Stimulated activated naive CD8-positive, alpha-beta T cell treated with anti-CD3 and anti-CD28 coated beads, Interleukin-15, Interleukin-2, amounts not matched to agents 100 U/mL and 50 U/mL, for 24 hours (primary cell): ENCODE measurements at places on chromosomes 7 and 10.

- no peak for DNase-seq
Measured at GRCh38 chr10:33388382-33388781, 53.9 kb upstream of the NRP1 start.

DNA sequence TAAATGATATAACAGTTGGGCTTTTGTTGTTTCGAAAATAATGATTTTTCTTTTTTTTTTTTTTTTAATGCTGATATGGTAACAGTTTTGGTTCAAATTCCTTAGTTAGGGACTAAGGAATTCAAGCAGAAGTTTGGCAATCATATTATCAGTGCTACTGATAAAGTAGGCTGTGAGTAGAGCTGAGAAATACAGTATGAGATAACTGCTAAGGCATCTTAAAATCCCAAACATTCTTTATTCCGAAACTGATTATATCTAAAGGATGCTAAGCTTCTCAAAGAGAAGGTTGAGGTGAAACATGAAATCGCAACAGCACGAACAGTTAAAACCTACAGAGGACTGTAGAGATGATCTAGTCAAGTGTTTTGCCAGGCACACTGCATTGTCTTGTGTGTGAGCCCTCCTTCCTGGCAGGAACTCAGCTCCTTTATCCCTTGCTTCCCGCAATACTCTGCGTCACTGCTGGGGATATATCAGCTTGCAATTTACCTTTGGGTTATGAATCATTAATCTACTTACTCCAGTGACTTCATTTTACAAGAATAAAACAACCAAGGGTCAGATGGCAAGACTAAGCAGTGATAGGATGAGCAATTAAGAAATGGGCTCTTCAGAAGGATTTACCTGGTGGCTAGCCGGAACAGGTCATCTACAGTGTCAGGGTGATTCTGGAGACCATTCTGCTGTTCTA, 36.7 kb downstream of the IRF5 start:
- DNase-seq = no peak

DNA sequence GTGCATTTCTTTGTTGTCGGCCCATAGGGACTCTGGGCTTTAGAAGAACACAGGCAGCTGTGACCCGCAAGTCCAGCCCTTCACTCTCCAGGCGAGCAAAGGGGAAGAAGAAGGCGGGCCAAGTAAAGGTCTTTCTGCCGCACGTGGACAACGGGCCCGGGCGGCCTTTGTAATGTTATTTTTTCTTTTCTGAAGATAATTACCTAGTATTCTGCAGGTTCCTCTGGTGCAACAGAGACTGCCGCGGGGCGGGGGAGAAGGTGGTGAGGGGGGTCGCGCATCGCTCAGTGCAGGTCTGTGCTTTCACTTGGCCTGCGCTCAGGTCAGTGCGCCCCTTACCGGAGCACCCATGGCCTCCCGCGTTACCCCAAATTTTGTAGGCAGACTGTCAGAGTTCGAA, 7.1 kb upstream of the TBX20 start:
- no peak for DNase-seq

DNA sequence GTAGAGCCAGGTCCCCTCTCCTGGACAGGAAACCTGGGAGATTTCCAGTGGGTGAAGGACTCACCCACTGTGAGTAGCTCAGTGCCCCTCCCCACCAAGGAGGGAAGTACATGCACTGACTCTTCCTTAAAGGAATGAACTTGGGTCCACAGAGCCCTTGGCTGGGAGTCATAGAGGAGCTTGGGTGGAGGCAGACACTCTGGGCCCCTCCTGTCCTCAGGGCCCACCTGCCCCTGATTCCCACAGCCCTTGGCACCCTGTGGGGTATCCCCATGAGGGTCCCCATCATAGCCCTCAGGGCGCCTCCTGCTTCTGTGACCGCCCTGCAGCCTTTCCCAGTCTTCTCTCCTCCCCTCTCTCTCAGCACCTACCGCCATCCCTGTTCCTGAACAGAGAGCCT, 3.7 kb downstream of the EN2 start:
- DNase-seq = no peak

- DNase-seq = no peak
Measured at GRCh38 chr7:152568972-152569371, 107.0 kb downstream of the XRCC2 start.

DNA sequence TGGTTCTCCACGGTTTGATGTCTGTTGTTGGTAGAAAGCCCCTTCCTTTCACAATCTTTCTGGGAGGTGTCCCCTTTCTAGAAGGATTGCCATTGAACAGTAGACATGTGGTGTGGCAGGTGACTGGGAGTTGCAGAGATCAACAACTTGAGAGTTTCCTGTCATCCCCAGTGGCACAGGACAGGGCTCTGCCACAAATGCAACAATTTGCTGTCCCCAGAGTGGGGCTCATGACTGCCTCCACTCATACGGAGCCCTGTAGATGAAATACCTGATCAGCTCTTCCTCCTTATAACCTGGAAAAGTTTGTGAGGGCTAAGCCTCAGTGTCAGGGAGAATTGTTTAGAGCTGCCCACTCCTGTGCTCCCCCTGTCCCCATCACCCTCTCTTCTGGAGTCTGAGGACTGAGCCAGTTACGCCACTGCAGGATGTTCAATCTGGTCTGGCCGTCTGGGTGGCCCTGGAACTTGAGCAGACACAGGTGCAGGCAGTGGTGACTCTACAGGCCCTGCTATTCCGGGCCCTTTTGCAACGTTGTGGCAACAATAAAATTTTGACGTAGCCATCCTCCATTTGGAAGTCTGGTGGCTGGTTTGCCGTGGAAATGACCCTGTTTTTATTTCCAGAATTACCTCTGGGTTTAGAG, 6.5 kb downstream of the DBNL start:
- no peak for DNase-seq

- no peak for DNase-seq
Measured at GRCh38 chr10:16854623-16855022, 37.4 kb upstream of the RSU1 start.

- no peak for DNase-seq
Measured at GRCh38 chr10:129402459-129402858, 64.6 kb upstream of the MGMT start.

DNA sequence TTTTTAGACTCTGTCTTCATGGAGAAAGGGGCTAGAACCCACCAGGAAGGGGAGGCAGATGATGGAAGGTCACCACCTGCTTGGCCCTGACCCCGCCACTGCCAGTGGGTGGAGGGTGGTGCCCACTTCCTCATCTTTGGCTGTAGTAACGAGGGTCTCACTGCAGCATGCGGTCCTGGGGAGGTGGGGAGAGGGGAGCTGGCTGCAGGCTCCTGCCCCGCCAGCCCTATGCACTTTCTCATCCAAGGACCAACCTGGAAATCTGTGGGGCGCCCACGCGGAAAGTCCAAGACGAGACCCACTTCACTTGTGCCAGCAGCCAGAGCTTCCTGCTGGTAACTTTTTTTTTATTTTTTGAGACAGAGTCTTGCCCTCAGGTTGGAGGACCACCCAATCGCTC, 101.0 kb downstream of the CUX1 start:
- no peak for DNase-seq

GRCh38 chr7:129907122-129907736, 45.5 kb downstream of the UBE2H start:
- DNase-seq = no peak

DNA sequence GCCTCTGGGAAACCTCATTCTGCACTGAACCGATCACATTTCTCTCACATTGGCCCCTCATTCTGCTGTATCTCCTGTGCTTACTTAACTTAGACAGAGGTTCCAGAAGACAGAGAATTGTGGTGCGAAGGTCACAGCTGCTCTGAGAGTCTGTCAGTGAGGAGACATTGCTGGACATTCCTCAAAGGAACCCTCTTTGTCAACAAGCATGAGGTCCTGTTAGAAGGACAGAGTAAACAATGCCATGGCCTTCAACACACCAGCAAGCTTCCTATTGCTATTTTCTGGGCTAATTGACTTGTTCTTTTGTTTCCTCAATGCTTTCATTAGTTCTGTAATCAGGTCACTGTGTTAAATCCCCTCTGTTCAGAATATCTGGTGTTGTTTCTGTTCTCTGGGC, 109.3 kb upstream of the FZD8 start:
- DNase-seq = no peak

GRCh38 chr10:75592151-75592787, 160.8 kb downstream of the LRMDA start:
- DNase-seq = no peak

GRCh38 chr7:27897001-27897400, 157.0 kb downstream of the TAX1BP1 start:
- no peak for DNase-seq

DNA sequence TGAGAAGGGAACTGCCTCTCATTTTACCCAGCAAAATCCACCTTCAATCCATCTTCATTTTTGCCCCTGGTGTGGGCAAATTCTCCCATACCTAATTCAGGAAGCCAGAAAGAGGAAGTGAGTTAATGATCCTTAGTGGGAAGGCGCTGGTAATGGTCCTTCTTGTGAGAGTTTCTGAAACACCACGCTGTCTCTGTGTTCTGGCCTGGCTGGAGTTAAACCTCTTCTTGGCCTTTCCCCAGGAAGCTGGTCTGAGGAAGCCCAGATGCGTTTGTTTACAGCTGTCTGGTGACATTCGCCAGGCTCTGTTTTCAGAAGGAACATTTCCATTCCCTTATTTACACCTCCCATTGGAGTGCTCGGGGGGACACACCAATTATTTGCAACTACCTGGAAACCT, 24.3 kb downstream of the HTRA1 start:
- DNase-seq = no peak

DNA sequence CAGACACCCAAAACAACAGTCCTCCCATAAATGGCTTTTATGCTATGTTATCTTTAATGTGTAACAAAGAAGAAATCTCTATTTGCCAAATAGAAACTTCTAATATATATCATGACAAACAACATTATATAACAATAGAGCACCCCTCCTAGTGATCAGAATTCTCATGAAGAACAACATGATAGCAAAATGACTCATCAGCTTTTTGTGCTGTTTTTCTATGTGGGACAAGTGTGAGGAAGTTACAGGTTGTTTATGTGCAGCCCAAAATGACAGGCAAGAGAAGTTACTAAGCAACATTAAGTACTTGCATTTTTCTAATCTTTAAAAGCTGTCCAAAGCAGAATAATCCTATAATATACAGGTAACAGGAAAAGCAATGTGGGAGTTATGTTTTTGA, 7.7 kb downstream of the DGKB start:
- no peak for DNase-seq

DNA sequence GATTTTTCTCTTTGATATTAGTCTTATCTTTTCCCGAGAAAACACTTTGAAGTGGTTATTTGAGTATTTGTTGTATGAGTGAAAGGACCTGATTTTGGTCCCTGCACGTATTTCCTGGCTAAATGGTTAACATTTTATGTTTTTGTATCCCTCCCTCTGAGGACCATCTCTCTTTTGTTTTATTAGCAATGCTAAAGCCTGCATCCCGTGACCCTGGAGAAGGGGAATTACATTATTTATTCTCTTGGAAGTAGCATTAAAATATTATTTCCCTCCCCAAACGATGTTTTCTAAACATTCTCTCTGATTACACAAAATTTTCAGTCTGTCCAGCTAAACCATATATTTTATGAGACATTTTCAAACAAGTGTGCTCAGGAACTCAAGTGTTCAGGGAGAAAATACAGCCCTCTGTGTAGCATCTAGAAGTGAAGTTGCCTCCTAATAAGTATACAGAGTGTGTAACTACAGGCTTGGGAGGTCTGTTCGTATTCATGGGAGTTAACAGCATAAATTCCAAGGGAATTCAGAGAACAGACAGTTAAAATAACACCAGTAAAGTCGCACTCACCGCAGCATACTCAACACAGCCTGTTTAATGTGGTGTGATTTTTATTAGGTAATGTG, 163.8 kb upstream of the NPVF start:
- DNase-seq = no peak

- no peak for DNase-seq
Measured at GRCh38 chr7:106480161-106480579, 180.8 kb downstream of the CCDC71L start.

GRCh38 chr10:126661356-126661755, 9.1 kb downstream of the C10orf90 start:
- DNase-seq = no peak

GRCh38 chr10:68406111-68406814, 814 bp downstream of the RUFY2 start:
- peak; percentile 62 for DNase-seq

DNA sequence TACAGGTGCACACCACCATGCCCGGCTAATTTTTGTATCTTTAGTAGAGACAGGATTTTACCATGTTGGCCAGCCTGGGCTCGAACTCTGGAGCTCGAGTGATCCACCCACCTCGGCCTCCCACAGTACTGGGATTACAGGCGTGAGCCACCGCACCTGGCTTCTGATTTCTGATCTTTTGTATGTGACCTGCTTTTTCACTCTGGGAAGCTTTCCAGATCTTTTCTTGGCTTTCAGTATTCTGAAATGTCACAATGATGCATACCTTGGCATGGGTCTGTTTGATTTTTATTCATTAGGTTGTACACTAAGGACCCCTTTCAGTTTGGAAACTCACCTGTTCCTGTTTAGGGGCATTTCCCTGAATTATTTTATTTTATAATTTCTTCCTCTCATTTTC, 41.6 kb downstream of the PROSER2 start:
- no peak for DNase-seq
